ENCODE measurements at places on chromosomes 4 and X.

- no peak for DNase-seq
These were observed 43.8 kb upstream of the SETD7 start for GRCh38 chr4:139599594-139600374.

DNA sequence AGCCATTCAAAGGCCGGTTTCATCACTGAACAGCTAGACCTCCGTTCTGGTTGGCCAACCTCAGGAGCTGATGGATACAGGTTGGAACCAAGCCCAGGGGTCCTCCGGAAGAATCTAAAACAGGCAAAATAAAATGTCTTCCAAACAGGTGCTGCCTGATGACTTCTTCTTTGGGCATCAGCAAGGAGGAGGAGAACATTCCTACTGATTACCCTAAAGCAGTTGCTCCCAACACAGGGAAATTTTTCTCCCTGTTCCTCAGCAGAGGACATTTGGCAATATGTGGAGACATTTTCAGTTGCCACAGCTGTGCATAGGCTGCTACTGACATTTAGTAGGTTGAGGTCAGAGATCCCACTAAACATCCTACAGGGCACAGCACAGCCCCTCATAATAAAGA is 319.3 kb upstream of the PPARGC1A start:
- no peak for DNase-seq

- DNase-seq: no peak
These were observed 32.4 kb upstream of the ZCCHC4 start for GRCh38 chr4:25280210-25280609.

GRCh38 chr4:136355970-136356369 is 1176.3 kb downstream of the PCDH18 start:
- no peak for DNase-seq
